ENCODE measurements at places on chromosomes 5 and 9. TPM values are rescaled to one million over a fixed set of nuclear protein-coding genes. Genes with fewer than 3 reads are reported as not detected.

The PITX1 gene
- total RNA-seq = 34.0 TPM

The CNTNAP3B gene
- total RNA-seq = 11.8 TPM

The MSMP gene
- total RNA-seq = 0.51 TPM

The NDFIP1 gene
- 31.8 TPM for total RNA-seq

The FBN2 gene
- 19.1 TPM for total RNA-seq

The BTNL3 gene
- total RNA-seq = not detected

The GTF2H2C gene
- 88.2 TPM for total RNA-seq

The GTF2H2 gene
- total RNA-seq = 158 TPM

The JADE2 gene
- 10.9 TPM for total RNA-seq

The GPRIN1 gene
- 12.3 TPM for total RNA-seq

The FCN2 gene
- total RNA-seq = not detected

The N4BP3 gene
- 3.5 TPM for total RNA-seq

The C7 gene
- total RNA-seq = 1.0 TPM

The FOXI1 gene
- total RNA-seq = not detected

GRCh38 chr5:54226215-54226614 is 84.2 kb downstream of the ARL15 start:
- DNase-seq = no peak

- DNase-seq = no peak
Measured at GRCh38 chr5:81058121-81058520, 98.0 kb downstream of the RASGRF2 start.

GRCh38 chr5:10857338-10857733 is 96.3 kb upstream of the DAP start:
- no peak for DNase-seq

DNA sequence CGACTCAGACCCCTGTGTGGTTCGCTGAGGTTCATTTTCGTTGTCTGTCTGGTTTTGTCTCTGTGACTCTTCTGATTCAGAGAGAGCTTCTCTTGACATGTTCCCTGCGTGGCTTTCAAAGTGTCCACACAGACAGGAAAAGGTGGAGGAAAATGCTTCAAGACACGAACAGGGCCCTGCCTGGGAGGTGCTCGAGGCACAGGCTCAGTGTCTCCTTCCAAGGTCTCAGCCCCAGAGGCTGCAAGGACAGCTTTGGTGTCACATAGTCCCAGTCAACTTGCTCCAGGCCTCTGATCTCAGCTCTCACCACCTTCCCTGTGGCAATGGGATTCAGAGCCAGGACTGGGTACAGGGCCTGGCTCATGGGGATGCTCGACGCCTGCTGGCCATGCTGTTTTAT is 51.6 kb upstream of the SARDH start:
- DNase-seq = no peak

DNA sequence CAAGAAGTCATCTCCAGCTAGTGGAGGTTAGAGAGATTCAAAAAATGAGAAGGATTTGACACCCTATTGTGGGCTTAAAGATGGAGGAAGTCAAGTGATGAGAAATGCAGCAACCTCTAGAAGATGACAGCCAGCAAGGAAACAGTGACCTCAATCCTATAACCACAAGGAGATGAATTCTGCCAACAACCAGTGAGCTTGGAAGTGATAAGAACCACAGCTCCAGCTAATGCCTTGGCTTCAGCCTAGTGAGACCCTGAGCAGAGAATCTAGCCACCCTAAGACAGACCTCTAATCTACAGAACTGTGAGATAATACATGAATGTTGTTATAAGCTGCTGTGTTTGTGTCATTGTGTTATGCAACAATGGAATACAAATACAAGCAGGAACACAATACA is 262.4 kb downstream of the GRIA1 start:
- DNase-seq = no peak

GRCh38 chr5:15383469-15383868 is 116.5 kb upstream of the FBXL7 start:
- peak; percentile 8 for DNase-seq

DNA sequence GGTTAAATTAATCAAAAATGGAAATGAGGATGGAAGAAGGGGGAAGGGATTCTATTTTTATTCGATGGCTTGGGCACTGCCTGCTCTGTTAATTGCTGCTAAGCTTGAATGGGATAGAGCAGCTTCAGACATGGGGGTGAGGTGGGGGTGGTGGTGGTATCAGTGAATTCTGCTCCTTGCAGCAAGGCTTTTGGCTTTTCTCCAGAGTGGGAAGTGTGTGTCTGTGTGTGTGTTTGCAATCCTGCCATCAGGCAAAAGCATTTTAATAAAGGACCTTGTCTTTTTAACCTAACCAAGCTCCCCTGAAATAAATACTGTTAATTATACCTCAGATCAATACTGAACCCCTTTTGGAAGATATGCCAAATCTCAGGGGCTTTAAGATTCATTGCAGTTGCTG is 110.9 kb upstream of the GPR151 start:
- DNase-seq = no peak

DNA sequence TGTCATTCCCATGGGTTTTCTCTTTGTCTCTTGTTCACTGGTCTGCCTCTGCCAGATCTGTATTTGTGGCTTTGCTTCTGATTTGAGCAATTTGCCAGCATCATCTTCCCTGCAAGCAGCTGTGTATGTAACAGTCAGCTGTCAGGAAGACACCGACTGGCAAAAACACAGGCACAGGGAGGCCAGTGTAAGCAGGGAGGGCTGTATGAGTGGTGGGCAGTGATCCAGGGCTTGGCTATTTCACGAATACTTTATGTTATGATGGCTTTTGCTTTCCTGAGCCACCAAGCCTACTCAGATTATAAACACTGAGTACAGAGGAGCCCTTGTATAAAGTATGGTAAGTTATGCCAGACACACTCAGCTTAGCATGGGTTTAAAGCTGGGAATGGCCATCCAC is 11.6 kb downstream of the BNIP1 start:
- no peak for DNase-seq

GRCh38 chr5:3899093-3899492 is 303.5 kb downstream of the IRX1 start:
- no peak for DNase-seq

DNA sequence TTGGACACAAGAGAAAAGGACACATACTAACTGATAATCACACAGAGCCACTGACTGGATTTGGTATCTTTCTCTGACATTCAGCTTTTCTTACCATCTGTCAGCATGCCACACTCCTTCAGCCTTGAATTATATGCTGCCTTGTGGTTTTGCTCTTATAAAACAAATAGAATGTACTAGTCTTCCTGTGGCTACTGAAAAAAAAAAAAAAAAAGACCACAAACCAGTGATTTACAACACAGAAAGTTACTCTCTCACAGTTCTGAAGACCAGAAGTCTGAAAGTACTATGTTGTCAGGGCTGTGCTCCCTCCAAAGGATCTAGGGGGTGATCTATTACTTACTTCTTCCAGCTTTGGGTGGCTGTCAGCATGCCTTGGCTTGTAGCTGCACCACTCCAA is 82.3 kb downstream of the THBS4 start:
- no peak for DNase-seq

GRCh38 chr5:167982-168660 is 23.2 kb upstream of the LRRC14B start:
- DNase-seq = peak; percentile 93

GRCh38 chr9:7121664-7122063 is 363.9 kb downstream of the KDM4C start:
- no peak for DNase-seq

- no peak for DNase-seq
Measured at GRCh38 chr5:121053055-121053985, 589.2 kb downstream of the PRR16 start.

- peak; percentile 49 for DNase-seq
Measured at GRCh38 chr9:130768265-130768664, 66.8 kb upstream of the ABL1 start.

GRCh38 chr9:109735801-109736200 is 44.2 kb upstream of the PALM2AKAP2 start:
- no peak for DNase-seq

- DNase-seq = no peak
Measured at GRCh38 chr9:91160599-91161464, 200.9 kb downstream of the AUH start.

DNA sequence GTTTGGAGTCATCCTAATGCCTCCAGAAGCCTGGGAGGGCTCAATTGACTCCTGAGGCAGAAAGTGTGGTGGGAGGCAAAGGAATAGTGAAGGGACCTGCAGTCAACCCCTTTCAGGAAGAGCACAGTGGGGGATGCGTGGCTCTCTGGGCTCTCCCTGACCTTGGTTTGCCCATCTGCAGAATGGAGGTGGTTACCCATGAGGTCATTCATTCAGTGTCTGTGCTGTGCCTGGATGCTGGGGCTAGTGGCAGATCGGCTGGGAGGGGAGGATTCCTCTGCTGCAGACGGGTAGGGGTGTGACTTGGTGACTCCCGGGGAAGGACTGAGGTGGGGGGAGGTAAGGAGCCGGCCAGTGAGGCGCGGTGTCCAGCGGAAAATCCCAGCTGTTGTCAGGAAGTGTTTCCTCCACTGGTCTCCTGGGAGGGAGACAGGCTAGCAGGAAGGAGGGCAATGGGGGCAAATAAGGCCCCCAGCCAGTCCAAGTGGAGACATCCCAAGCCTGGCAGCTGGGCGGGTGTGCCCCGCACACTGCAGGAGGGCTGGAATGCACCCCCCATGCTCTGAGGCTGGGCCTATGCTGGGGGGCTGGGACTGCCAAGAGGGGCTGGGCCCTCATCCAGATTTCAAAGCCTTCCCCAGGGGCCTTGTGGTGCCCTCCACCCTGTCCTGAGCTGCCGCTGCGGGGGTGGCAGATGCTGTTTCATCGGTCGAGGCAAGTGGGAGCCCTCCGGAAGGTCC is 10.9 kb downstream of the CXXC5 start:
- peak; percentile 92 for DNase-seq

DNA sequence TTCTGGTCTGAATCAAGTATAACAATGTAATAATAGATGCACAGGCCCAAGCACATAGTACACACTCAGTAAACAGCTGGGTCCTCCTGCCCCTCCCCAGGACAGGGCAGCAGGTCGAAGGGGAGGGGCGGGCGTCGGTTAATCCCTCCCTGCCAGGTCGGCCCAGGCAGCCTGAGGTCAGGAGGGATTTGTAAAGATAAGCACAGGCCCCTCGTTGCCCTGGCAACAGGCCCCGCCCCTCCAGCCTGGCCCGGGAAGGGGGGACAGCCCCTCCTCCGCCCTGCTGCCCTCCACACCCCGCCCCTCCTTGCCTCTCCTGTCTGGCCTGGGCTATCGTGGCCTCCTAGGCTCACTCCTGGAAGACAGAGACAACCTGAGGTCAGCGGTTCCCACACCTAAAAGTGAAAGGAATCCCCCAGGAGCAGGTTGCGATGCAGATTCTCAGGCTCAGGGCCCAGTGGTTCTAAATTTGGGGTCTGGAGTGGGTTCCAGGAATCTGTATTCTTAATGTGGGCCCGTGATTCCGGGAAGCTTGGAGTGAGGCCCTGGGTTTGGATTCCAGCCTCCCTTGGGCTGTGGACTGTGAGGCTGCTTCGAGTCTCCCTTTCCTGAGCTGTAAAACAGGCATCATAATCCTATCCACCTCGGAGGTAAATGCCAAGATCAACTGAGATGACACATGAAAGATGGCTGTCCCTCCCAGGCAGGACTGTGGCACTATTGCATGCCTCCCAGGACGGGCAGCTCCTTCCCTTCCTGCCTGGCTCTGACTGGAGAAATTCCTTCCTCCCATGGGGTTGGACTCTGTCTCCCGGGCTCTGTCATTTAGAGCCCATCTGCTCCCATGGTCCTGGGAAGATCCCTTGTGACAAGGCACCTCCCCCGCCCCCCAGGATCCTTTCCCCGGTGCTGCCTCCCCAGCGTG is 4.4 kb downstream of the CRB2 start:
- DNase-seq = peak; percentile 82

GRCh38 chr5:129098488-129099183 is 4.1 kb downstream of the ISOC1 start:
- DNase-seq = peak; percentile 27

DNA sequence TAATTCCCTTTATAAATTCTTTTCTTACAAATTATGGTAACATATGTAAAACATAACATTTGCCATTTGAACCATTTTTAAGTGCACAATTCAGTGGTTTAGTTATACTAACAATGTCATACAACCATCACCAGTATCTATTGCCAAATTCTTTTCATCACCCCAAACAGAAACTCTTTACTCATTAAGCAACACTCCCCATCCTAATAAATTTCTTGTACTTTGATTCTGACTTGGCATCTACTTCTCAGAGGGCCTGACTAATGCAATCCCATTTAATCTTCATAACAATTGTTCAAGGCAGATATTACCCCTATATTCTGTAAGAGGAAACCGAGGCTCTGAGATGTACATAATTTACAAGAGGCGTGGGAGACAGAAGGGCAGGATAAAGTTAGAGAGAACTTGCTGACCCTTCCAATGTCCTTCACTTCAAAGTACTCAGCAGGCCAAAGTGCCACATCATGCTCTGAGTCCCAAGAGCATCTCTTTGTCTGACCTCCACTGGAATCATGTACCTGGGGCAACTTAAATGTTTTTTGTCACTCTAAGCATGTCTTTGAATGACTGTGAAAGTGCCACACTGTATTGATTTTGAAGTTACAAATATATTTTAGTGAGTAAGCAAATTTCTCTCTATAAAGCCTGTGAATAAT is 255.3 kb downstream of the KIF4B start:
- no peak for DNase-seq

DNA sequence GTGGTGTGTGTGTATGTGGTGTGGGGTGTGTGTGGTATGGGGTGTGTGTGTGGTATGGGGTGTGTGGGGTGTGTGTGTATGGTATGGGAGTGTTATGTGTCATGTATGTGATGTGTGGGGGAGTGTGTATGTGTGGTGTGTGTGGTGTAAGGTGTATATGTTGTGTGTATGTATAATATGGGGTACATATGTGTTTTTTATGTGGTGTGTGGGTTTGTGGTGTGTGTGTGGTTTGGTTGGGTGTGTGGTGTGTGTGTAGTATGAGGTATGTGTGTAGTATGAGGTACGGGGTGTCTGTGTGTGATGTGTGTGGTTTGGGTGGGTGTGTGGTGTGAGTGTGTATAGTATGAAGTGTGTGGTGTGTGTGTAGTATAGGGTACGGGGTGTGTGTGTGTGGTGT is 11.4 kb downstream of the ECSCR start:
- DNase-seq = no peak

- no peak for DNase-seq
Measured at GRCh38 chr5:38046103-38046502, 206.3 kb upstream of the GDNF start.

GRCh38 chr5:110651507-110651906 is 75.0 kb downstream of the TMEM232 start:
- DNase-seq = no peak

DNA sequence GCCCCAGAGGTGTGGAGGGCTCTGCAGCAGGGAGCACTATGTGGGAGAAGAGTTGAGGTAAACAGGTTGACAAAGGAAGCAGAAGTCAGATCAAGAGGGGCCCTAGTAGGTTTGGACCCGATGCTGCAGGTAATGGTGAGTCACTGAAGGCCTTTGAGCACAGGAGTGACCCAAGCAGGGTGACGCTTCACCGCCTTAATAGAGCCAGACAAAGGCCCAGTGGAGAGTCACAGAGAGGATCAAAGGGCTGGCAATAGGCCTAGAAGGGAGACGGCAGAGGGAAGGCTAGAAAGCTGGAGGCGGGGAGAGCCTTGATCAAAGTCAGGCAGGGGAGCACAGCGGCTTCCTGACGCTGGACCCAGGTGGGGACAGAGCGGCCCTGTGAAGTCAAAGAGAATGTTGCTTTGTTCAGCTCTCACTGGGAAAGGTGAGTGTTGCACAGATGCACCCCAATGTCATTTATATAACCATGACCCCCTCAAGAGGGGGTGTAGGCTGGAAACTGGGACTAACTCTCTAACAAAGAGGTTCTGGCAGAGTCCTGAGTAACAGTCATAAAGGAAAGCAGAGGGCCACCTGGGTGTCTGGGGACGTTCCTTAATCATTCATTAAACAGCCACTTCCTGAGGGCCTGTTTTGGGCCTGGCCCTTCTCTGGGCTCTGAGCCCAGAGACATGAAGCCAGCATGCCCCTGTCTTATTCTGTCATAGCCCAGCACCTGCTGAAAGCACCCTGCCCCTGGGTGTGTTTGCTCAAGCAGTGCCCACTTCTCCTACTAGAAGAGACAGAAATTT is 9.8 kb upstream of the CPLX2 start:
- DNase-seq = no peak

Measured in Daoy (cell line).